ENCODE measurements at places on chromosomes 13 and 19.

DNA sequence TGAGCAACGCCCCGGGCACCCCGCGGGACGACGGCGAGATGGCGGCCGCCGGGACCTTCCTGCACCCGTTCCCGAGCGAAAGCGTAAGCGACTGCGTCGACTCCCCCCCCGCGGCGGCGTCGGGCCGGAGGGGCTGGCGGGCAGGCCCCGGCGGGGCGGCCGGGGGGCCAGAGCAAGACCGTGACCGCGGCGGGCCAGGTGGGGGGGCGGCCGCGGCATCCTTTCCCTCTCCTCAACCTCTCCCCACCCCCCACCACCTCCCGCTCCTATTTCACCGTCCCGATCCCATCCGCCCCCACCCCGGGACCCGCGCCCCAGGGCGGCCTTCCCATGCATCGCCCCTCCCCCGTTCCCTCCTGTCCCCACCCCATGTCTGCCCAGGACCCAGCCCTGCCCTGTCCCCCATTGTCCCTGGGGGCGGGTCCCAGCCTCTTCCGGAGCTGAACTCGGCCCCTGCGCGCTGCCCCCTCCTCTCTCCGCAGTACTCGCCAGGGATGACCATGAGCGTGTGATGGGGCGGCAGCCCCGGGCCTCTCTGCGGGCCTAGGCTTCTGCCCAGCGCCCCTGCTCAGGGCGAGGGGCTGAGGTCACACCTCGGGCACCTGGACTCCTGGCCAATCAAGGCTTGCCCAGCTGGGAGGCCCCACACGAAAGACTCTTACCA lies 4.1 kb downstream of the ISYNA1 start:
- no peak for DNase-seq

GRCh38 chr13:47671776-47672175 lies 329.3 kb downstream of the SUCLA2 start:
- DNase-seq: no peak

- DNase-seq: no peak
These were observed 2.7 kb upstream of the RASA3 start for GRCh38 chr13:114134944-114135610.

DNA sequence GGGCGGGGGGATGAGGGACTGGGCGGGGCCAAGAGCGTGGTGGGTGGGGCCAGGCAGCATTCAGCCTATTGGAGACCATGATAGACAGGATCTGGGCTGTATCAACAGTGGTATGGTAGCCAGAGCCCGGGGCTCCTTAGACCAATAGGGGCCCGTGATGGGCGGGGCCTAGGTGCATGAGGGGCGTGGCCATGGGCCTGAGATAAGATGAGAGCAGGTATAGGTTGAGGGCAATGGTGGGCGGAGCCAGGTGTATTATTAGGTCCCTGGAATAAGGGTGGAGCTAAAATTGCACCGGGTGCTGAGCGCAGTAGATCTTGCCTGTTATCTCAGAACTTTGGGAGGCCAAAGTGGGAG lies 5.3 kb downstream of the ABCA7 start:
- DNase-seq: no peak

DNA sequence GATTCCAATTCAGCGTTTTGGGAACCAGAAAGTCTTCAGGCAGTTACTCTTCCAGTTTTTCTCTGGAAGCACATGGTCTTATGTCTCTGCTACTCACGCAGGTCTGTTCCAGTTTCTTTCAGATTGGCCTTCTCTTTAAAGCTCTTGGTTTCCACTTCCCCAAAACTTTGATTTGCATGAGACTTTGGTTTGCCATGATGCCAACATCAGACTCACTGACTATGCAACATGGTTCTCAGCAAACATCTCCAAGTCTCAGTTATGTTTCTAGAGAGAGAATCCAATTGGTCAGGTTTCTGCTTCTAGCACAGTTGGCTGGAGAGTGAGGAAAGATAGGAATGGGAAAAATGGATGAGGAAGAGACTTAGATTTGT lies 3.1 kb downstream of the AKAP11 start:
- DNase-seq: no peak

GRCh38 chr13:65841156-65841555 lies 1389.0 kb downstream of the PCDH9 start:
- DNase-seq: no peak

GRCh38 chr19:50224986-50225747 lies 21.7 kb downstream of the MYH14 start:
- no peak for DNase-seq

- DNase-seq: no peak
These were observed 128.3 kb downstream of the LMO7 start for GRCh38 chr13:75764251-75764925.

DNA sequence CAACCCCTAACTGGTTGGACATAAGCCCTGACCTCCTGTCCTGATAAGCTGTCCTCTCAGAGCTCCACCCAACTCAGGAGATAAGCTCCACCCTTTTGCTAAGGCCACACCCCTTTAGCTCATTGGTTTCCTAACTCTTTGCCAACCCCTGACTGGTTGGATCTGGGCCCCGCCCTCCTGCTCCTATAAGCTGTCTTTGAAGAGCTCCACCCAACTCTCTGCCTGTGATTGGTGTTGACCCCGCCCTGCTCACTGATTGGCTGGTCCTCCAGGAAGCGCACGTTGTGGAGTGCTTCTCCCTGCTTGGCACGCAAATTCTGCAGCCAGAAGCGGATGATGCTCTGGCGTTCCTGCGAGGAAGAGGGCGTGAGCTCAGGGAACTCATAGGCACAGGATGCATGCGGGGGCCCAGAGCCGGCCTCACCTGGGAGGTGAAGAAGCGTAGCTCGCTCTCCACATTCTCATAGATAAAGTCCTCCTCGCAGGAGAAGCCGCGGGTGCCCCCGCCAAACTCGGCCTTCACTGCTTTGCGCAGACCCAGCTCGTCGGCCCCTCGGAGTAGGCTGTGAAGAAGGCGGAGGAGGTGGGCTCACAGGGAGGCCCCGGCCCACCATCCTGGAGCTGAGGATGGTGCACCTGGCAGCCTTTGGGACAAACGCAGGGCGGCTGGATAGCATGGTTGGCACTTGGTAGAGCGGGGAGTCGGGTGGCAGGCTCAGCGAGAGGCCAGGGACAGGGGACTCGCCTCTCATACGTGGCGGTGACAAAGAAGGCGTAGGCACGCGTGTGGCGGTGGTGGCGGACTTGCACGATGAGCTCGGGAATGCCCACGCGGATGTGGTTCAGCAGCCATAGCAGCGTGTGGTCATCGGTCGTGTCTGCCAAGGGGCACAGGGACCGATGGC lies 1.7 kb downstream of the ANO8 start:
- DNase-seq: no peak

GRCh38 chr19:55096061-55096701 lies 20.5 kb downstream of the EPS8L1 start:
- DNase-seq: no peak

- no peak for DNase-seq
These were observed 54.0 kb upstream of the IRS2 start for GRCh38 chr13:109840201-109840892.

DNA sequence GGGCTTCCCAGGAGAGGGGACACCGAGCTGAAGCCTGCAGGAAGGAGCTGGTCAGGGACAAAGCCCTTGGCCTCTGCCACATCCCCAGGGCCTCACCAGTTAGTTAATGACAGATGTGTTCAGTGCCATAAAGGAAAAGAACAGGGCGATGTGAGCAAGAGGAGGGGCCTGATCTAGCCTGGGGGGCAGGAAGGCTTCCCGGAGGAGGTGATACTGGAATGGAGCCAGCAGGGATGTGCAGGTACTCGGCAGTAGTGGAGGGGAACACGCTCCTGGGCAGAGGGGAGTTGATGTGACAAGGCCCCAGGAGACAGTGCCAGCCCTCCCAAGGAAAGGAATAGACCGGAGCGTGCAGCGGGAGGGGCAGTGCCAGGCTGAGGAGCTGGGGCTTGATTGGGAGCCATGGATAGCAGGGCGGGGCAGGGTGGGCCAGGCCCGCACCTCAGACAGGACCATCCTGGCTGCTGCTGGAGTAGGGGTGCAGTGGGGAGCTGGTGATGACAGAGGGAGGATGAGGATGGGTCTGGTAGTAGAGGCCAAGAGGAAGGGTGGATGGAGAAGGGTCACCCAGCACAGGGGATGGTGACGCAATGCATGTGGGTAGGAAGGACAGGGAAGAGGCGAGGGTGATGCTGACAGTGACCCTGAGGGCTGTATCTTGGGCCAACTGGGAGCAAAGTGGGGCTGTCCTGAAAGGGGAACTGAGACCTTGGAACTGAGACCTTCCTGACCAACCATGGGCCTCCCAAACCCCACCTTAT lies 4.1 kb downstream of the C19orf33 start:
- DNase-seq: no peak

DNA sequence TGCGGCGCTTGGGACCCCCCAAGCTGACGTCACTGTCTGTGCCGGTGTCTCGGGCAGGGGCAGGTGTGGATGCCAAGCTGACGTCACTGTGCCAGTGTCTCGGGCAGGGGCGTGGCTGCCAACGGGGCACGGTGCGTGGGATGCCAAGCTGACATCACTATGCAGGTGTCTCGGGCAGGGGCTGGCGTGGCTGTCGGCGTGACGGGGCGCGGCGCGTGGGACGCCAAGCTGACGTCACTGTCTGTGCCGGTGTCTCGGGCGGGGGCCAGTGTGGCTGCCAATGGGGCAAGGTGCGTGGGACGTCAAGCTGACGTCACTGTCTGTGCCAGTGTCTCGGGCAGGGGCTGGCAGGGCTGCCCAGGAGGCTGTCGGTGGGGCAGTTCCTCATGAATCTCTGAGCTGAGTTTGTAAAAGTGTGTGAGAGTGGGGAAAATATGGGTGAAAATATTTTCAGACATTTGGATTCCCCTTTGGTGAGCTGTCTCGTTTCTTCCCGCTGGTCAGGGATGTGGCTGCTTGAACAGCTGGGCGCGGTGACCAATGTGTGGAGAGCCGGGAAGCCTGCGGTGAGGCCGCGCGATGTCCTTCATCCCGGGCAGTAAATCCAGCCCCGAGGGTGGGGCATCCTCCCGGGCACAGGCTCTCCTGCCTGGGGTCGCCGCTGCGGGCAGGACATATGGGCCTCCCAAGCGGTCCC lies 25.2 kb downstream of the MCF2L start:
- DNase-seq: no peak

GRCh38 chr13:63551731-63552130 lies 2136.1 kb upstream of the PCDH20 start:
- no peak for DNase-seq

DNA sequence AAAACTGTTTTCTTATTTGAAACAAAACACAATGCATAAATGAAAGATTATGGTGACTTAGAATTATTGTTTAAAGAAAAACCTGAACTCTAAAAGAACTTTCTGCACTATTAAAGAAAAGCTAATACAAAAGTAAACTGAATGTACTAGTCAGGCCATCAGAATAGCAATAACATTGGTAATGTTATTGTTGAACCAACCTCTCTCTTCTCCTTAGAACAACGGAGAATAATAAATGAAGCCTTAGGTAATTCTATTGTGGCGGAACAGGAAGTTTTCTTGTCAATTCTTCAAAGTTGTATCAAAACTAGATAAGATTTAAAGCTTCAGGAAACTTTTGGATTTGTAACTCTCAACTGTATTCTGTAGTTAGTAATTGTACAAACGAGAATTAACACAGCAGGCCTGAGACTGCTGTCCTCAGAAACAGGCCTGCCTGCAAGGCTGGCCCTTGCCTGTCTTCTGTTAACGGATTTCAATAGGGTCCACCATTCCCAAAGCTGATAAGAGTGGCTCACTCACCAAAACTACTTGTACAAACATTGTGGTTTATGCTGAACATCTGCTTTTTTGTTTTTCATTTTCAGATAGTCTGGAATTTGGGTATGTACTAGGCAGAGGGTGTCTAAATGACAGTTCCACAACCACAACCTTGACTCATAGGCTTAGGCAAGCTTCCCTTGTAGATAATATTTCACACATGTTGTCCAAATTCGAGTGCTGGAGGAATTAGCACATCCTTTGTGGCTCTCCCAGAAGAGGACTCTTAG lies 825.8 kb downstream of the GPC5 start:
- no peak for DNase-seq

GRCh38 chr13:73939603-73940002 lies 194.6 kb downstream of the KLF12 start:
- DNase-seq: no peak

GRCh38 chr13:44050450-44051063 lies 170.9 kb downstream of the LACC1 start:
- DNase-seq: no peak

GRCh38 chr13:102192858-102193257 lies 209.0 kb downstream of the FGF14 start:
- no peak for DNase-seq

- no peak for DNase-seq
These were observed 9.8 kb downstream of the DCAF15 start for GRCh38 chr19:13961826-13962698.

DNA sequence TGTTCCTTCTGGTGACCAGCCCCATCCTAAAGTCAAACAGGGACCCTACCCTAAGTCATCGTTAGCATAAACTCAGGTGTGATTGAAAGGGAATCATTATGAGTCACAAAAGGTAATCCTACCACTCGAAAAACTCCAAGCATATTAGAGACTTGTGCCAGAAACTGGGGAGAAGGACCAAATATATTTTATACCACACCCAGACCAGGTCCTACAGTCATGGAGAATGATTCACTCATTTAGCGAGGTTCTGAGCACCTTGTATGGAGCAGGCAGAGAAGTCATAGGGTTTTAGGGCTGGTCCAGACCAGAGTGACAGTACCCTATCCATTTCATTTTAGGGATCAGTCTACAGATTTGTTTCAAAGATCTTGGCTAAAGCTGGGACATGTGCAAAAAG lies 149.5 kb downstream of the SLC7A1 start:
- no peak for DNase-seq

DNA sequence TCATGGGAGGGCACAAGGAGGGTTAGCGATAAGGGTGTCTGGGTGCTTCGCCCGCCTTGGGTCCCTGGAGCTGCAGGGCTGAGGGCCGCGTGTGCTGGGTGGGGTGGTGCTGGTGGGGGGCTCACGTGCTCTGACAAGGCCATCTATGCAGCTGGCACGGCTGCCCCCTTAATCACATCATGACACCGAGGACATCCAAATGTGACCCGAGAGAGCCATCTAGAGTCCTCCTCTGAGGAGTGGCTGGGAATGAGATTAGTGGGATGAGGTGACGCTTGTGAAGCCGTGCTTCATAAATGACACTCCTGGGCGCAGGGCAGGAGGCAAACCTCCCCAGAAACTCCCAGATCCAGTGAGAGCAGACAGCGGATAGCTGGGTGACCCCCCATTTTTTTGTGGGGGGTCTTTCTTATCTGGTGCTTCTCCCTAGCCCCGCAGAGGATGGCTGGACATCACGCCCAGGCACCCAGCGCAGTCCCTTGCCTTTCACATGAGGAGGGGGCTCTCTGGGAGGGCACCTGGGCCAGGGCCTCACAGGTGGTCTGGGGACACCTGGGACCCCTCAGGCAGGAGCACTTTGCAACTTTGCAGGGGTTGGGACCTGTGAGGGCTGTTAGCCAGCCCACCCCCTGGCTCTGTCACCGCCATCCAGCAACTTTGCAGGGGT lies 6.6 kb downstream of the FZR1 start:
- DNase-seq: no peak

GRCh38 chr19:29876414-29876813 lies 64.6 kb downstream of the CCNE1 start:
- no peak for DNase-seq

DNA sequence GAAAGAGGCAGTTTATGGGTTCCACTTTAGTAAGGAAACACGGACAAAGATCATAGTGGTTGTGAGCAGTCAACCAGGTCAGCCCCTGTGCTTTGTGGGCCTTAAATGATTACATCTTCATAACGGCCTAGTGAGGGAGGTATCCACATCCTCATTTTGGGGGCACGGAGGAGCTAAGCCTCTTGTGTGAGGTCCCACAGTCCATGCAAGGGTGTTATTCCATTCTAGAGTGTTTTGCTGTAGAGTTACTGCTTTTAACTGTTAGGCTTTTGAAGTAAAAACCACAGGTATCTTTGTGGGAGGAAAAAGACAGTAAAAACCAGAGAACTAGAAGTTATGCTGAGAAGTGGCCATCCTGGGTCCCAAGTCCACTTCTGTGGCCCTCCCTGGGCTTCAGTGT lies 4.0 kb downstream of the NOP53 start:
- DNase-seq: no peak

GRCh38 chr19:39232708-39233107 lies 12.1 kb downstream of the IFNL3 start:
- no peak for DNase-seq
